ENCODE measurements at places on chromosomes 7 and 10.

DNA sequence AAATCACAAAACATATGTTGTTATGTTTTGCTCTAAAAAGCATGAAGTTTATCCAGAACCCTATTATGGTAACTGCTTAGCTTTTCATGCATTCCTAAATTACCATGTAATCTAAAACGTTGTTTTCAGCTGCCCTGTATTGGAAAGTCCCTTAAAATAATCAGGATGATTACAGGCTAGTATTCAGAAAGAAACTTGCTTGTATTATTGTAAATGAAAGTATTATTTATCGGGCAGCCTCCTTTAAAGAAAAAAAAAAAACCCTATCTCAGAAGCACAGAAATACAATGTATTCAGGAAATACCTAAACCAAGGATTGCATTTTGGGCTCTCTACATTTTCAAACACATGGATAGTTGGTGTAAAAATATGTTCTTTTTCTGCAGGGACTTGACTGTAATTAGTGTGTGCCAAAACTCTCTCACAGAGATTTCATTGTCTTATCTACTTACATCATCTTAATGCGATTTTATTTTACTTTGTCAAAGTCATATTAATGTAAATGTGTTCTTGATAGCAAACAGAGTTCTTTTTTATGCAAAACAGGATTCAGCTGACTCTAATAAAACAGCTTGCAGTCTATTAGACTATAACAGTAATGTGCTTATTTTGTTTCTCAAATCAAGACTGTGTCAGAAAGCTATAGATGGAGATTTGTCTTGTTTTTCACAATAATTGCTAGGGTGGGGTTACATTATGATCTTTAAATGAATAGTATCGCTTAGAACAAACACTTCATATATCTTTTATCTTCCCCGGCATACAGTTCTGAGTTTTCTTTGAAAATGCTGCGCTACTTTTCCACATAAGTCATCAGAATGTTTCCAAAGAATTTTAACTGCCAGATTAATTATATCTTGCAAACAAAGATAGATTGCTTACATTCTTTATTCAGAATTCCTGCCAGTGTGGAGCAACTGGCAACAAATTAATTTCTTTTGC, 65.3 kb upstream of the ARID5B start:
- no peak for DNase-seq

- DNase-seq, result no peak
Measured at GRCh38 chr10:68831961-68832455, 4.7 kb downstream of the STOX1 start.

DNA sequence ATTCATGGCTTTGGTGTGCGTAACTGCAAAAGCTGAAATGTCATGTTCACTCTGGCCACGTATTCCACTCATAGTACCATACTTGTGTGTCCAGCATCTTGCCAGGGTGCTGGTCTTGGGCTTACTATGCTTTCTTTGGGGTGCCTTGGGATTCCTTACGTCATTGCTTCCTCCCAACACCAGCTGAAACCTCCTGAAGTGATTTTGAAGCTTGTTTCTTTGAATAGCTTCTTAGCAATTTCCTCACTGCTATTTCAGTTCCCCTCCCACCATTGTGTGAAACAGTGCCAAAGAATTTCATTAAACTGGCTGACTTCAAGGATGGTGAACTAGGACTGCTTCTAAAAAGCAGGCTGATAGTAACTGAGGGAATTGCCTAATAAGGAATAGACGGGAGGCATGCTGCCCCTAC, 36.9 kb downstream of the ENTPD1 start:
- DNase-seq, result peak; percentile 29

DNA sequence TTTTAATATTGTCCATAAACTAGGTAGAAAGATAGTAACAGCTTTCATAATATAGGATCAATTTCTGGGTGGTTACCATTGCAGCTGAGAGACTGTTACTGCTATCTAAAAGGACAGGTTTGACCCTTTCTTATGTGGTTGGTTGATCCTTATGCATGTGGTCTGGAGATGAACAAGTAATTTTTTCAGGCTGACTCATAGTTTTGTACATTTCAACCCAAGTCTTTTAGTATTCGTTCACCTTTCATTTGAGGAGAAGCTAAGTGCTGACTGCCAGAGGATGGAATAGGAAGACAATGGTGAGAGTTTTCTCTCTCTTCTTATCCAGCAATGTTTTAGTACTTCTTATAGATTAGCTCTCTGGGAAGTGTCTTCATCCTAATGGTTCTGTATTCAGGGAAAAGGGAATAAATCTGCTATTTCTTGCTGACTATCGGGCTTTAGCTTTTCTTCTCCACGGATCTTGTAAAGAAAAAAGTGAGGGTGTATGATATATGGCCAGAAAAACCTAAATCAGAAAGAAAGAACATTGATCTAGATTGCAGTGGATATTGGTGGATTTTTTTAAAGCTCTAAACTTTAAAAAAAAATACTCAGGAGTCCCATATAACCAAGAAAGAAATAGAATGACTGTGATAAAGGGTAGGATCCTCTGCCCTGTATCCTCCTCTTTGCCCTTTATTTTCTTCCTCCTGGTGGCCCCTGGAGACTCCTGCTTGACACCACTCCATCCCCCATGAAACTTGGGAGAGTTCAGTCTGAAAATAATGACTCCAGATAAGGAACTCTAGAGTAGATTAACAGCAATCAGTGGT, 88.0 kb downstream of the CPED1 start:
- DNase-seq, result no peak

GRCh38 chr10:80894797-80895467, 357.2 kb downstream of the SH2D4B start:
- DNase-seq, result no peak

- no peak for DNase-seq
Measured at GRCh38 chr7:136890399-136890798, 21.9 kb downstream of the CHRM2 start.

GRCh38 chr10:37712489-37713131, 144.8 kb downstream of the ZNF248 start:
- DNase-seq, result no peak

GRCh38 chr7:101687791-101688182, 58.7 kb upstream of the MYL10 start:
- no peak for DNase-seq

- no peak for DNase-seq
Measured at GRCh38 chr10:68175949-68176348, 56.0 kb downstream of the ATOH7 start.

- no peak for DNase-seq
Measured at GRCh38 chr7:47906883-47907282, 41.4 kb downstream of the PKD1L1 start.

DNA sequence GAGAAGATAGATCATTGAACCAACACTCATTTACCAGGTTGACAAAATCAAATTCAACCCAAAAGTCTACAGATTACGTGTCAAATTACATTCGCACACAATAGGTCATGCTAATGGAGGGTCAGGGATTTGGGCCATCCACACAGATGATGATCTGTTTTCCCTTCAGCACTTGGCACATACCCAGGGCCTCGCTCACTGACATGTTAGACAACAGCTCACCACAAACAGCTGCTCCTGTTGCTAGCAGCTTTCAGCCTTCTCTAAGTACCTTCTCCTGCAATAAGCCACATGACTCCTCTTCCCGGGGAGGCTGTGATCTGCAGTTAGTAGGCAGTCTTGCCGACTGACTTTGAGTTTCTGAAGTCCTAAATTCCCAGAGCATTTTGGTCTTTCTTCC, 18.4 kb downstream of the NKX2-3 start:
- DNase-seq, result no peak

DNA sequence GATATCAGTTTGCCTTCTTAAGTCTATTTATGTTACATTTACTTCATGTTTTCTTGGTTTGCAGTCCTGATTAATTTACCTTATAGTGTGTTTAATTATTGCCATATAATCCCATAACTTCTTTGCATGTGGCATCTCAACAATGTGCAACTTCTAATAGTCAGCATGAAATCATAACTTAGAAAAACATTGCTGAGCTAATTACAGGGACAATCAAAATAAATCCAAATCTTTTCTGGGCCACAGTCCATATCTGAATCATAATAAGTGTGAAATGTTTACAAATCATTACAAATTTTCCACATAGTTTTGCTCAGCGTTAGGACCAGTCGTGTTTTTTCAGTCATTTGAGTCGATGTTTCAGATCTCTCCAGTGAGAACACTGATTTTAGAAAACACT, 29.1 kb upstream of the CABCOCO1 start:
- DNase-seq, result no peak

DNA sequence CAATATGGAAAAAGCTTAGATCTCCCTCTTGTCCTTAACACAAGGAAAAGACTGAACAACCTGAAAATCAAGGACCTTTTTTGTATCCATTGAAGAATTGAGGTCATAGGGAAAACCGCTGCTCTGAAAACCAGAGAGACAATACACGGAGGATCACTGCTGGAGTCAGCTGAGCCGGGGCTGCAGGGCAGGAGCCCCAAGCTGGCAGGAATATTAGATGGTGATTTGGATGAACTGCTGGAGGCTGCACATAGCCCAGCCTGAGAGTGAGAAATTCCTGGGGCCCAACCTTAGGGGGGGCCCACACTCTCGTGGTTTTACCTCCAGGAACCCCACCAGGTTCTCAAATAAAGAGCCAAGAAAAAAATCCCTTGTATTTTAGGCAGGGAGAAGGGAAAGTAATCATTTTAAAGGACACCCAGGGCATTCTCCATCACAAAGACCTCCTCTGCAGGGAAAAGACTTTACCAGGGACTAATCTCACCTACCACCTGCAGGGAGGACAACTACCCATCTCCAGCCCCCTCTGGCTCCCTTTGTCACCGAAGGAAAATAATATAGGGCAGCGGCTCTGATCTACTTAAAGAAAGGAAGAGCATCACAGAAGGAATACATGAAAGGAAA, 55.4 kb upstream of the RNF32 start:
- no peak for DNase-seq

GRCh38 chr10:71705582-71705981, 14.0 kb downstream of the C10orf105 start:
- no peak for DNase-seq

- DNase-seq, result no peak
Measured at GRCh38 chr10:86044029-86044428, 322.6 kb downstream of the GRID1 start.

GRCh38 chr7:19815546-19815945, 42.1 kb upstream of the TMEM196 start:
- no peak for DNase-seq

DNA sequence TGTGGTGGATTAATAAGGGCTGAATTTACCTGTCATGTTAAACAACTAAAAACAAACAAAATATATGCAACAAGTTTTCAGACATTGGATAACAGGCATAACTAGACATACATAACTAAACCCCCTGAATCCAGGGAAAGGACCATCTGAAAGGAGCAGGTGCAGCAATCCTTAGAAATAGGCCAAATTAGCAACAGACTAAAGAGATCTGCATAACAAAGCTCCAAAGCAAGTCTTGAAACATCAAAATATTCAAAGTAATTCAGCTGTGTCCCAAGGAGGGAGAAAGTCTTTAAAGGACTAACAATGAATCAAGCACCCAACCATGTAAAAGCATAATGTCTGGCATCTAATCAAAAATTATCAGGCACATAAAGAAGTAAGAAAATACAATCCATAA, 475.1 kb downstream of the GRID1 start:
- DNase-seq, result no peak

GRCh38 chr7:42262964-42263363, 26.0 kb upstream of the GLI3 start:
- peak; percentile 69 for DNase-seq

DNA sequence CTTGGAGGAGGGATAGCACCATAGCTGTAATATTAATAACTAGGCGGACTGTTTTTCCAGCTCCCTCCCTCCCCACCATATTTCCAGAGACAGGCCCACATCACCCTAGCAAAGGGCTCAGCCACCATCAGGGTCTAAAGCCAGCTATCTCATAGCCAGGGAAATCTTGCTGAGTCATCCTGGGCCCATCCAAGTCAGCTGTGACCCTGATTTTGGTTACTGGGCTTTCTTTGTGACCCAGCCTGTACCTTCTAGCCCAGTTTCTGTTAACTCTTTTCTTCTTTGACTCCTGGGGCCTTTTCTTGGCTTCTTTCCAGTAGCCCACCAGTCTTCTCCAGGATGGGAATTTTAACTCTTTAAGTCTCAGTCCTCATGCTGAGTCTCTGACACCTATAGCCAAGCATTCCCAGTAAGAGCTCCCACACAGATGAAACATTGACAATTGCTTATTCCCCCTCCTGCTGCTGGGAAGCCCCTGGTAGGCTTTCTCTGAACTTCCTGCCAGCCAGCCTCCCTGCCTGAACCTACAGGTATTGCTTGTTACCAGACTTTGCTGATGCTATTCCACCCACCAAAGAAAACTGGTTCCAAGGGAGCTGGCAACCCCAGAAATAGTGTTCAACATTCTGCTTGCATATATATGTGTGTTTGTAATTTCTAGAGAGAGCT, 34.8 kb upstream of the ADO start:
- no peak for DNase-seq

- DNase-seq, result no peak
Measured at GRCh38 chr7:144024213-144024612, 24.1 kb downstream of the OR6B1 start.

GRCh38 chr7:141306081-141306480, 232.2 kb downstream of the TMEM178B start:
- no peak for DNase-seq

DNA sequence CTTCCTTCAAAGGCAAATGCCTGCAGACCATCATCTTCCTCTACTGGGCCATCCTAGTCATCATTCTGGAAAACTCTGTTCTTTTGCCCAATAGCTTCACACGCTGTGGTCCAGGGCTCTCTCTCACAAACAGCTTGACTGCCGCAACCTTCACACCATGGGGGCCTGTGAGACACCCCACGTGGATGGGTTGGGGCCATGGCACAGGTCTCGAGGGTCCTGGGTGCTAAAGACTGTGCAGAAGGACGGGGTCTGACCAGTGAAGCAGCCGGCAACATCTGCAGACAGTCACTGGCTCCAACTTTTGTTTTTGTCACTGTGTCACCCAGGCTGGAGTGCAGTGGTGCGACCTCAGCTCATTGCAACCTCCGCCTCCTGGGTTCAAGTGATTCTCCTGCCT, 28.1 kb downstream of the BRI3 start:
- no peak for DNase-seq

DNA sequence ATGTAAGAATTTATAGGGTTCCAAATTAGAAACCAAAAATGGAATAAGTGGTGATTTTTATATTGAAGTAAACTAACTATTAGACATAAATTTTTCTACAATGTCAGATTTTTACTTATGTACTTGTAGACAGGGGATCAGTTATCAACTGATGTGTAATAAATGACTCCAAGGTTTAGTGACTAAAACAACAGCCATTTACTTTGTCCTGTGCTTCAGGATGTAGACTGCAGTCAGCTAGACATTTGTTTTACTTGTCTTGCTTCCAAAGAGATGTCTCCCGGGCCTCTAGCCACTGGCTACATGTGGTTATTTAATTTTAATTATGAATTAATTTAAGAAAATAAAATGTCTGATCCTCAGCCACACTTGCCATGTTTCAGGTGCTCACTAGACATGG, 249.7 kb upstream of the IGFBP3 start:
- DNase-seq, result no peak

- DNase-seq, result no peak
Measured at GRCh38 chr10:101043363-101043707, 12.3 kb downstream of the SFXN3 start.
